NCI-H1092 treated with DMSO at 0.1 percent for 48 hours (cell line): ENCODE measurements at places on chromosomes 13 and 19.

GRCh38 chr19:42316223-42317211, 3.4 kb downstream of the TMEM145 start:
- DNase-seq = no peak

DNA sequence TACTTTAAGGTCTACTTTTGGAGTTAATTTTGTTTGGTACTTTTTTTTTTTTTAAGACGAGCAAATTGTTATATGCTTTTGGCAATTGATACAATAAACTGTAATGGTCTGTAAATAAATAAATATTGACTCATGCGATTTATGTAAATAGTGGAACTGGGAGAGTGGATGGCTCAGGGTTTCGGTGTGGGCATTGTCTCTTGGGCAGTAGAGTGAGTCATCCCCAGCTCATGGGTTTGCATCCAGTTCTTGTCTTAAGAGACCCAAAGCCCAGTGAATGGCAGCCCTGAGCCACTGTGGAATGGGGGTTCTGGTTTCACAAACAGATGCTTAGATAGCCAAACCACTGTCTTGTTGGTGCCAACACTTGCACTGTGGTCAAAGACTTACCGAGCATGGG, 33.0 kb downstream of the FGF9 start:
- no peak for DNase-seq

DNA sequence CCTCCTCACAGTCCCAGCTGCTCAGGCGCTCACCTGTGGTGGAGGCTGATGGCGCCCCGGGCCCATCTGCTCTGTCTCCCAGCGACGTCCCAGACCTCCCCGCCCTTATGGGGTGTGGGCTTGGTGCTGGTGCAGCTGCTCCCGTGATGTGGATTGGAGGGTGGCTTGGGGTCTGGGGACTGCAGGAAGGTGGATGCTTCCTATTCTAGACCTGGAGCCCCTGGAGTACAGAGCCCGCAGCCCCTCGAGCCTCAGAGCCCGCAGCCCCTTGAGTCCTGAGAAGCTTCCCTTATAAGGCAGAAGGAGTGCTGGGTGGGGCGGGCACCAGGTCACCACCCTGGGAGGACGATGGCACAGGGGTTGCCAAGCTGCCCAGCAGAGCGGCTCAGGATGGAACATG, 31.6 kb downstream of the DOT1L start:
- no peak for DNase-seq

- no peak for DNase-seq
These were observed 144.5 kb upstream of the ZNF536 start for GRCh38 chr19:30227661-30228112.

- no peak for DNase-seq
These were observed 179.1 kb upstream of the MIR17HG start for GRCh38 chr13:91168386-91168711.

DNA sequence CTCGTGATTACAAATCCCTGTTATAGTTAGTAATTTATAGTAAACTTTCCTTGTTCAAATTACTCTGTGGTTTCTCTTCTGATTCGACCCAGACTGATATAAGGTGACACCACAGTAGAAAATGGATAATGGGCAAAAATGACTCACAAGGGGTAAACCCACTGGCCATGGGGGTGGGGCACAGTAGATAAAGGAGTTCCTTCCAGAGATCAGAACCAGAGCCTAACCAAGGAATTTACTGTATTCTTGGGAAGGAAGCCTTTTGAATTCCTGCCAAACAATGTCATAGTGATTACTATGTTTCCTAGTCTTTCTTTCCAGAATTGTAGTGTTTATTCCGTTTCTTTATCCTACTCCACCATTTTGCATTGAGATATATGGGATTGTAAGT, 21.9 kb downstream of the MIR17HG start:
- no peak for DNase-seq

GRCh38 chr13:93881411-93881810, 598.1 kb downstream of the DCT start:
- no peak for DNase-seq
